ENCODE measurements at places on chromosomes 6 and 20.

- DNase-seq, result no peak
Measured at GRCh38 chr6:137903933-137904821, 37.1 kb downstream of the TNFAIP3 start.

- DNase-seq, result no peak
Measured at GRCh38 chr6:136487759-136488425, 62.3 kb downstream of the MAP7 start.

DNA sequence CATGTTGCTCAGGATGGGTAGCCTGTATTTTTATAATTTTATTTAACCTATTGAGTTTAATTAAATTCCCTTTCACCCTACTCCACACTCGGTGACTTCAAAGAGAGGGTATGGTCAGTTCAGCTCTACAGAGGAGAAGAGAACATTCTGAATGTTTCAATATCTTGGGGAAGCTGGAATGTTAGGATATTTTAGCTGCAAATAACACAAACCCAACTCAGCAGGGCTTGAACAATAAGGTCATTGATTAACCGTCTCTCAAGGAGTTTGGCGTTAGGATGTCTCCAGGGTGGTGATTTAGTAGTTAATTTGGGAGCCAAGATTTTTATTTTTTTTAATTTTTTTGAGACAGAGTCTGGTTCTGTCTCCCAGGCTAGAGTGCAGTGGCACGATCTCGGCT, 143.6 kb upstream of the SALL4 start:
- DNase-seq, result no peak

DNA sequence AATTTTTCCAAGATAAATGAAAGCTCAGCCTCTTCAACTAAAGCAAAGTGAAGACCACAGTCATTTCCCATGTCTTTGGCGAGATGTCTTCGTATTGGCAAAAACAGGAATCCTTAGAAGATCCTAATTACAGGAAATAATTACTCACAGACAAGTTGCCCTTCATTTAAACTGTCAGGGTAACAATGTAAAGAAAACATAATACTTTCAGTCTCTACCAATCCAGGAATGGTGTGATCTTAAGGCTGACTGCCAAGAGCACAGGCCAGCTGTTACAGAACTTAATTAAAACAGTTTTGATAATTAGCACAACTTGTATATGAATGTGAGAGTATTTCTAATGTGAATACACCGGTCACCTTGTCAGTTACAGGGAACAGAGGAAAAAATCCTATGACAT, 292.2 kb downstream of the PACRG start:
- DNase-seq, result no peak

DNA sequence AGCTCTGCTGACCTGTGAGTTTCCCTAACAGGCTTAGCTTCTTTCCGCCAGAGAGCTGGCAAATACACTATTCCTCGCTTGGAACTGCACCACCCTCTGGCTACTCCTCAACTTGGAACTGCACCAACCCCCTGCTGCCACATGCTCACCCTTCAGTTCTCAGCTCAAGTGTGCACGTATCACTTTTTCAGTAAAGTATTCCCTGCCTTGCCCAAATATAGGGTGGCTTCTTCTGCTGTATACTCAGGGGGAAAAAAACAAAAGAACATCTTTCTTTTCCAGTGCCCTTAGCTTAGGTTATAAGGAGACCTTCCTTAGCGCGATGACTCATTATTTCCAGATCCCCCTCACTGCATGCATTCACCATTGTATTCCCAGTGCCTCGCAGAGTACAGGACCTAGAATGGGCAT, 21.2 kb downstream of the GNAS-AS1 start:
- no peak for DNase-seq

DNA sequence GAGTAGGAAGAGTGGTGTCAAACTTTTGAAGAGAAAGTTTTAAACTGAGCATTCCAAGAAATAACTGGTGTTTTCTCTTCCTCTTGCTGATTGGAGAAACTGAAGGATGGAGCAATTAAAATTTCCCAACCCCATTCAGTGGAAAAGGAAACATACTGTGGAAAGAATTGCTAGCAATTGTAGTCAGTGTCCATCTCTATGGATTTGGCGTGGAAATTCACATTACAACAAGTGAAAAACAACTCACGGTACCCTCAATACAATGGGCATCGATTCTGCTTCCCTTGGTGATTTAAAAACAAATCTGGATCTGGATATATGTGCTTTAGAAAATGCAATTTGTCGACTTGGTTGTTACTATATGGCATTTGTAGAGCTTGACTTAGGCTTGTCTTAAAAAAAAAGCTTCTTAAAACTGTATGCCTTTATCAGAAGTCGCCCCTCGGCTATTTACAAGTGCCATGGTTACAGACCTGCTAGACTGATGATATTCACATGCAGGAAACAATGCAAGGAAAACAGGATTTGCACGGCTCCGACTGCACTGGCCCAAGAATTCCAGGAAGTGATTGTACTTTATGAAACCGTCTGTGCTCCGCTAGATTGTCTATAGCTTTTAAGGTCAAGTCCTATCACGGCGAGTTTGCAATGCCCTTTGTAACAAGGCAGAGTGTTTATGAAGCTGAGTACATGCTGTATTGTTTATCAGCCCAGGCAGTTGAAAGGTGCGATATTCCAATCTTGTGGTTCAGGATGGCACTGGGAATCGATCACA, 131.7 kb upstream of the PHACTR1 start:
- no peak for DNase-seq

DNA sequence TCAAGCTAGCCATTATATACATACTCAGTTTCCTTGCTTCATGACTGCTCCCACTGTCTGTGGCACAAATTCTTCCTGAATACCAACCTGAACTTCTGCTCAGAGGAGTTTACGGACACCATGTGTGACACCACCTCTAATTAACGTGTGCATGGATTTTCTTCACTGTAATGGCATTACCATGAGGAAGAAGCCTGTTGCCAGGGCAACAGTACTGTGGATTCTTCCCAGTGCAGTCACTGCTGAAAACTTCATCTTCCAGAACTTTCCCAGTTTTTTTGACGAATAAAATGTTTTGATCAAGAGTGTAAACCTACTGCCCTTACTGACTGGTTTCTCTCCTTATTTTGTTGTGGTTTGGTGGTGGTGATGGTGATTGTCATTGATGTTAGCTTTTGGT, 444.3 kb upstream of the NRSN1 start:
- no peak for DNase-seq

Measured in C1 segment of cervical spinal cord (tissue), 14 donors.